Natural killer cell treated with Interleukin-12 subunit alpha and Interleukin-12 subunit beta and Interleukin-15 and Interleukin-18, amount 100 ng/mL, for 72 hours (primary cell): ENCODE measurements at places on chromosomes 3 and 15.

GRCh38 chr3:138442433-138442832, 8.0 kb downstream of the ESYT3 start:
- no peak for DNase-seq

GRCh38 chr15:67495585-67495984, 25.3 kb upstream of the C15orf61 start:
- DNase-seq = no peak

- DNase-seq = no peak
Observed at GRCh38 chr15:45228931-45229330, 23.1 kb upstream of the SLC28A2 start.

- no peak for DNase-seq
Observed at GRCh38 chr3:59245300-59245858, 195.6 kb upstream of the CFAP20DC start.

DNA sequence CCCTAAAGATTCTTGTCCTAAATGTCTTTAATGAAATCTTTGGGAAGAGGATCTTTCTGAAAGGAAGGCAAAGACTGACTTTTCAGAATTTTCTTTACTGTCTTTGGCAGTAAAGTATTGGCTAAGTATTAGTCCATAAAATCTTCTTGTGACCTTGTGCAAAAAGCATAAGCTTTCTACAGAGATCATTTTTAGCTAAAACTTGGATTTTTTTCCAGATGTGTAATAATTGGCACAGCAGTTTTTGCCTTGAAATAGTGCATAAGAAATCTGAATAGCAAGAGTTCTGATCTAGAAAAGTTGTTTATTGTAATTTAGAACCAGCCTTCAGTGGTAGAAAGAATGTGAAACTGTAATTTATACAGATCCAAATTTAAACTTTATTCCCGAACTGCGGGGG, 122.8 kb upstream of the CGNL1 start:
- no peak for DNase-seq

- no peak for DNase-seq
Observed at GRCh38 chr15:91055548-91056331, 33.3 kb upstream of the VPS33B start.

- DNase-seq = no peak
Observed at GRCh38 chr3:55963601-55964000, 476.5 kb upstream of the WNT5A start.

GRCh38 chr3:64143409-64144130, 81.7 kb downstream of the PRICKLE2 start:
- no peak for DNase-seq

GRCh38 chr15:101504866-101505609, 15.5 kb upstream of the PCSK6 start:
- no peak for DNase-seq

- DNase-seq = no peak
Observed at GRCh38 chr15:66138892-66139590, 114.5 kb downstream of the MEGF11 start.

GRCh38 chr3:110459021-110459420, 612.6 kb upstream of the NECTIN3 start:
- no peak for DNase-seq

DNA sequence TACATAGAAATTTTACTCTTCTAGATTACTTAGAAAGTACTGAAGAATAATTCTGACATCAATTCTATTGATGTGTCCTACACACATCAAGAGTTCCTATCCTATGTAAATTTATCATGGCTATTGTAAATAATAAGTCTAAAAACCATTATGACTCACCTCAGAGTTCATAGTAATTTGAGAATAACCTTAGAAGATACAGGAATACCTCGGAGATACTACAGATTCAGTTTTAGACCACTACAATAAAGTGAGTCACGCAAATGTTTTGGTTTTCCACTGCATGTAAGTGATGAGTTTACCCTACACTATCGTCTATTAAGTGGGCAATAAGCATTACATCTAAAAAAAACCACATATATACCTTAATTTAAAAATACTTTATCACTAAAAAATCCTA, 74.8 kb downstream of the NR1I2 start:
- no peak for DNase-seq
